ENCODE measurements at places on chromosomes 11 and 22.

DNA sequence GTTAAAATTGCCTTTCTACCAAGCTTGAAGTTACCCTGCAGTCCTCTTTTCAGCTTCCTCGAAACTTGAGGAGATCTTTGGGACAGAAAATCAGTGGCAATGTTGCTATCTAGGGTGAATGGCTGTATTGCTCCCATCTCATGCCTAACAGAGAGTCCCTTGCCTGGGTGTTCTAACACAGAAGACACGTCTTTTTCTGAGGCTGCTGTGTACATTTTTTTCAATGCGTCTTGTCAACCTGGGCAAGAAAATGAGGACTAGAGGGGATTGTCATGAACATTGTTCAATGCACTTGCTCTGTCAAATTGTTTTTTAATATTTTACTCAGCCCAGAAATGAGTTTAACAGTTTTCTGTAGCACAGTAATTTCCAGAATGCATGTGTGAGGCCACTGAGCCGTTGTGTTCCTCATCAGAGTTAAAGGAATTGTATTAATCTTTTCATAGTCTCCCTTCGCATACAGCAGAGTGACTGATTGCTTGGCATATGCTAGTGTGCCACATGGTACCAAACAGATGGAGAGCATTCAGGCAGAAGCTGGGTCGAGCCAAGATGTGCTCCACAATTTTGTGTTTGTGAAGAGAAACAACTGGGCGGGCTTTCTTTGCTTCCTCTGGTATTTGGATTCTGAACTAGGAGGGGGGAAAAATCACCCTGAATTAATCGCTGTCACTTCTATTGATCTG is 86.0 kb downstream of the CASP12 start:
- no peak for DNase-seq

GRCh38 chr11:132943706-132944568 is 588.4 kb downstream of the OPCML start:
- no peak for DNase-seq

DNA sequence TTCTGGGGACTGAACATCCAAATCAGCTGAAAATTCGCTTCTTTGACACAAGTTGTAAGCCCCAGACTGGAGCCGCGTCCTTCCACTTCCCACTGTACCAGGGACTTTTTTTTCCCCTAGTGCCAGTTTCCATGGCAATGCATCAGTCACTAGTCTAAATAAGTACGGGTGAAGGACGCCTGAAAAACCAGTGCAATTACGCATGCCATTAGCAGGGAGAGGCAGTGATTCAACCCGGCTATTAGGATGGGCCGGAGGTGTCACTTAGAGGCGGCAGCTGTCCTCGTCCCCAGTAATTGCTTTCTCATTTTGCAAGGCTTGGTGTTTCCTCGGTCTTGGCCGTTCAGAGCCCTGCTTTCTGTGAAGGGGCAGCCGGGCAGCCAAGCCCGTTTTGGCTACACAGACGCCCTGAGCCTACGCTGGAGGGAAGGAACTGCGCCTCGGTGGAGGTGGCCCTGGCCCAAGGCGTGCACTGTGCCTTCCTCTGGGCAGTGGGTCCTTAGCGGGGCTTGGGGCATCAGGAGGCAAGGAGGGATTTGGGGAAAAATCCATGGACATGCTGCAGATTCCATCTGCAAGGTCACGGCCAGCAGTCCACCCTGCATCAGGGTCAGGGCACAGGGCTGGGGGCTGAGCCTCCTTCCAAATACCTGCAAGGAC is 319.7 kb downstream of the CTTN start:
- no peak for DNase-seq

- DNase-seq: no peak
These were observed 72.2 kb downstream of the CDKN1C start for GRCh38 chr11:2813141-2813908.

- no peak for DNase-seq
These were observed 2.2 kb downstream of the TANGO2 start for GRCh38 chr22:20022978-20023613.

Measured in SK-N-DZ (cell line).